Activated naive CD8-positive, alpha-beta T cell treated with anti-CD3 and anti-CD28 coated beads for 36 hours (primary cell): ENCODE measurements at places on chromosomes 6 and 20.

DNA sequence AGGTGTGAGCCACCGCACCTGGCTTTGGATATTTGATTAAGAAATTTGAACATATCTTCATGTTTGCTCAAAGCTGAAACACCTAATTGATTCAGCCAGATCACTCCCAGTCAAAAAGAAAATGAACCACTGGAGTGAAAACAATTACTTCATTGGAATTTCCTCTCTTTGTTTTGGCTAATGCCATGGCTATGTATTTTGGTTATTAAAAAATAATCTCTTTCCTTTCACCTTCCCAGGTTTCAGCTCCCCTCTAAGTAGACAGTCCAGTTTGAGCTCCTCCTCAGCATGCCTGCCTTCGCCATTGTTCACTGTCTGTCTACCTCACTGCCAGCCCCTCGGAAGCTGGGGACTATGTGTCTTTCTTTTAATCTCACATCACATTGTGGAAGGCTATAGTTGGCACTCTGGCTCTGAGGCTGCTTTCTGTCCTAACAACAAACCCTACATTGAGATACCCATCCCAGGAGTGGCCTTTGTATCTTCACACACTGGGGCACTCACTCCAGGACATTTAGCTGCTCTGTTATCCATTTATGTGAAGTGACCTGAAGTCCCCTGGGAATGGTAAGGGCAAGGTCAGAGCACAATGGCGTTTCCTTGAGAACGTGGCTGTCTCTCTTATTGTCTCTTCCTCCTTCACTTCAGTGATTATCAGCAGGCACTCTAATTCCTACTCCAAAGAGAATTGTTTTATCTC, 764.0 kb upstream of the CITED2 start:
- no peak for DNase-seq

GRCh38 chr20:44123251-44123650, 63.7 kb downstream of the JPH2 start:
- no peak for DNase-seq

GRCh38 chr6:3538536-3538935, 81.7 kb upstream of the SLC22A23 start:
- DNase-seq: no peak

DNA sequence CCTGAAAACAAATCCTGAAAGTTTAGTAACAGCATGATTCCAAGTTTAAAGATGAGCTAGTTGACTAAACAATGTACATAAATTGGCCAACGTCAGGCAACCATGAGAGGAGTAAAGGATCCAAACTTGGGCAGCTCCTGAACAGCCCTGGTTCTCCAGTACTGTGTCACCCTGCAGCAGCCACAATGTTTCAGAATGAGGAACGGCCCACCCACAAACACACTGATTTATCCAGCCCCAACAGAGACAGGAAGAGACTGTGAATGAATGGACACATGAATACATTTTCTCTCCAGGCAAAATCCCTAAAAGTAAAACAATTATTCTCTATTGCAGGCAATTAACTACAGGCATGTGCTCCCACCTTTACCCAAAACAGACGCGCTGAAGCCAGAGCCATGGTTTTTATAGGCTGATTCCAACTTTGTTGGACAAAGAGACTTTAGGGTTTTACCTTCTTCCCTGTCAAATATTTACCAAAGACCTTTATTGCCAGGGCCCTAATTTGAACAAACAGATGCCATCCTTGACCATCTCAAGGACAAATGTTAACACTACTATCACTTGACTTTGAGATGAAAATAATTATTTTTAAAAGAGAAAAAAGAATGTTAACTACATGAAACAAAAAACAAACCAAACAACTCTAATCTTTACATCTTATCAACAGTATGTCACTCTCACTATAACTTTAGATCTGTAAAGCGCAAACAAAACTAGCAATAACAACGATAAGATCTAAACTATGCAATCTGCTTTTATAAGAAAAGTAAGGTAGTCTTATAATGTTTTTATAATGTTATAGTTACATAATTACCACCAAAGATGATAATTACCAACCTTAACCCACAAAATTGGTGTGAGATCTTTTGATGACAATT, 22.9 kb downstream of the CNKSR3 start:
- no peak for DNase-seq

GRCh38 chr6:163429858-163430448, 15.4 kb downstream of the QKI start:
- no peak for DNase-seq
